Endothelial cell of umbilical vein (primary cell): ENCODE measurements at places on chromosomes 6 and 20. TPM values are rescaled to one million over a fixed set of nuclear protein-coding genes. Genes with fewer than 3 reads are reported as not detected.
A peak's percentile ranks its signal among the peaks of the same experiment; 100 is the strongest.

- peak; percentile 79 for DNase-seq
These were observed 26.1 kb upstream of the TBC1D7 start for GRCh38 chr6:13354331-13355042.

DNA sequence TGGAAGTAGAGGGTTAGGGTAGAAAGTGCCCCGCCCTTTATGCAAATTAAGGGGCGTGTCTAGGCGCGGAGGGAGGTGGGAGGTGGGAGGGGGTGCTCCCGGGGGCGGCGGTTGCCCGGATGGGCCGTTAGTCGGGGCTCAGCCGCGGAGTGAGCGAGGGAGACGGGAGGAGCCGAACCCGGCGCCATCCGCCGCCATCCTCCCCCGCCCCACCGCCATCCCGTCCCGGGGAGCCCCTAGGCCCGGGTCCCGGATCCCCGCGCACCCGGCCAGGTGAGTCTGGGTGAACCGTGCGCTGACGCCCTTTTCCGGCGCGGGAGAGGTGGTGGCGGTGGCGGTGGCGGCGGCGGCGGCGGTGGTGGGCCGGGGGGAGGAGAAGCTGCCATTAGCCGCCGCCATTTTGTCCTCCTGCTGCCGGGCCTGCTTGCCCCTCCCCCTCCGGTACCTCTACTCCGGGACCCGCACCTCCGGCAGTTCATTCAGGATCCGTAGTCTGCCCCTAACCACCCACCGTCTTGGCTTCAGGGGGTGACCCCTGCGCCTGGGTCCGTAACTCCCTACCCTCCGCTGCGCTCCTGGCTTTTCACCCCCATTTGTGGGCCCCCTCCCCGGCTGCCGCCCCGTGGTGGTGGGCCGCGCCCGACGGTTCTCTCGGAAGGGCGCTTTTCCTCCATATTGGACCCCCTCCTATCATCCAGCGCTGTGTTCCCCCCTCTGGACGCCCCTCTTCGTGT lies at the start of gene PRRC2A:
PRRC2A (plus strand) TSS at position 130 of the 734 bp plus-strand sequence. CDS start 2,075 bp downstream, outside the sequence.
- DNase-seq: no peak

DNA sequence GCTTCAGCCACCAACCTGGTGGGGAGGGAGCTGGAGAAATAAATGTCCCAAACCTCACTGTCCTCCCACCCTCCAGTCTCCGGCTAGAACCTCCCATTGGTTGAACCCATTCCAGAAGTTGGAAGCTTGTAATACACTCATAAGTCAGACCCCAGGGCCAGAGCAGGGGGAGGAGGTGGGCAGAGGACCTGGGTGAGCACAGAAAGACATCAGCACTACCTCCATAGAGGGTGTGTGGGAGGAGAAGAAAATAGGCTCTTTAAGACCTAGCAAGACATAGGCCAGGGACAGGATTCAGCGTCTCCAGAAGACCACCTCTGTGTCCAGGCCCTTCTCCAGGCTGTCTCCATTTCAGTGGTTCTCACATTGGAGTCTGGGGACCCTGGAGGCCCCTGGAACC lies 73.3 kb upstream of the TOP1 start:
- no peak for DNase-seq

- no peak for DNase-seq
These were observed 2.2 kb upstream of the STXBP5 start for GRCh38 chr6:147201885-147202515.

- DNase-seq: peak; percentile 9
These were observed 1.2 kb downstream of the MYB start for GRCh38 chr6:135182071-135183001.

GRCh38 chr6:43367245-43367984 lies 2.0 kb downstream of the ZNF318 start:
- no peak for DNase-seq

CLIC5 gene
- not detected in 2 replicates for polyA plus RNA-seq
